ENCODE measurements at places on chromosomes 7 and 10.

DNA sequence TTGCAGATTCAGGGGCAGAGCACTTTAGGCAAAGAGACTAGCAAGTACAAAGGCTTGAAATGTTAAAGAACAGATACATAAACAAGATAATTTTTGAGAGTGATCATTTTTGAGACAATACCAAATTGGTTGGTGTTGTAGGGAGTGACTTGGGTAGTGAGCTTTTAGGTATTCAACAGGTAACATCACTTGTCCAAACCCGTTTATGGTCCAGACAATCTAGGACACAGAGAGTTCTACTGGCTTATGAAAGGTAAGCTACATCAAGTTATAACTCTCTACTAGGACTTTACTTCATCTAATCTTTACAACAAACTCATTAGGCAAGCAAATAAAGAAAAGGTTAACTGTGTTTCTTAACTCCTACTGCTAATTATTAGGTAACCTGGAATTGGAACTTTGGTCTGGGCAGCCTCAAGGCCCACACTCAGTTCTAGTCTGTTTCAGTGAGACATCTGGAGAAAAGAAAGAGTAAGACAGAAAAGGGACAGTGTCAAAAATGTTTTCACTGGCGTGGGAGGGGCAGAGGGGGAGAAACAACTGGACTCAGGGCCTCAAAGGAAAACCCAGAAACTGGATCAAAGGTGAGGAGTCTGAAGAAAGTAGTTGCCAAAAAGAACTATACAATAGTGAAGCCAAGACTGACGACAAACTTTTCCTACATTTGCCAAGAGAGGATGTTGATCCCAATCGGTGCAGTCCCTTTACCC, 39.2 kb downstream of the GNAT3 start:
- no peak for DNase-seq

DNA sequence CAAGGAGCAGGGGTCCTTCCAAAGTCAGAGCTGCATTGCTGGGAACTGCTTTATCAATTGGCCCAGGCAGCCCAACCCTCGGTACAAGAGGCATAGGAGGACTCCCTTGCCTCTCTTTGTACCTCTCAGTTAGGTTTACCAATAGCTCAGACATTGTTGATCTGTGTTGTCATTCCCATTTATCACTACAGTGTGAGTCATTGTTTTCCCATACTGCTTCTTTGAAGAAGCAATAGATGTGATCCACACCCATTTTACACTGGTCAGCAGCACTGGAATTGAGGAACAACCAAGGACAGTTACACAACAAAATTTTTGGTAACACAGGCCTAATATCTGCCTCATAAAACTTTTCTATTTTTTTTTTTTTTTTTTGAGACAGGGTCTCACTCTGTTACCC, 307.2 kb downstream of the SNX13 start:
- no peak for DNase-seq

- DNase-seq = no peak
These were observed 139.9 kb upstream of the DGKB start for GRCh38 chr7:15042285-15043065.

- no peak for DNase-seq
These were observed 36.6 kb downstream of the SHH start for GRCh38 chr7:155775691-155776090.

DNA sequence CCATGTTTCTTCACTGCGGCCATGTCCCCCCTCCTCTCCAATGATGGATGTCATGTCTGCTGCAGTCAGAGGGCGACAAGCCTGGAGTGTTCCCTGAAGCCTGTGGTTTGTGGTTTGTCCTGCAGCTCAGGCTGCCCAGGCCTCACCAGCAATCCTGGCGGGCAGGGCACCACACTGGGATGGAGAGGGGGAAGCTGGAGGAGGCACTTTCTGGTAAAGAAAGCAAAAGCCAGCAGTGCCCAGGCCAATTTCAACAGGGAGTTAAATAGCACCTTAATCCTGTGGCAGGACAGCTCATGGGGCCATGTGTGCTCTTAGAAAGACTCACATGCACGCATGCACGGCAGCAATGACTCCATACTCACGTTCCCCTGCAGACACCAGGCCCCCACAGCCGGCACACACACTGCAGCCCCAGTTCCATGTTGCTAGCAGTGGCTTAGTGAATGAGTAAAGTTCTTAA, 158.3 kb downstream of the EGFR start:
- no peak for DNase-seq

DNA sequence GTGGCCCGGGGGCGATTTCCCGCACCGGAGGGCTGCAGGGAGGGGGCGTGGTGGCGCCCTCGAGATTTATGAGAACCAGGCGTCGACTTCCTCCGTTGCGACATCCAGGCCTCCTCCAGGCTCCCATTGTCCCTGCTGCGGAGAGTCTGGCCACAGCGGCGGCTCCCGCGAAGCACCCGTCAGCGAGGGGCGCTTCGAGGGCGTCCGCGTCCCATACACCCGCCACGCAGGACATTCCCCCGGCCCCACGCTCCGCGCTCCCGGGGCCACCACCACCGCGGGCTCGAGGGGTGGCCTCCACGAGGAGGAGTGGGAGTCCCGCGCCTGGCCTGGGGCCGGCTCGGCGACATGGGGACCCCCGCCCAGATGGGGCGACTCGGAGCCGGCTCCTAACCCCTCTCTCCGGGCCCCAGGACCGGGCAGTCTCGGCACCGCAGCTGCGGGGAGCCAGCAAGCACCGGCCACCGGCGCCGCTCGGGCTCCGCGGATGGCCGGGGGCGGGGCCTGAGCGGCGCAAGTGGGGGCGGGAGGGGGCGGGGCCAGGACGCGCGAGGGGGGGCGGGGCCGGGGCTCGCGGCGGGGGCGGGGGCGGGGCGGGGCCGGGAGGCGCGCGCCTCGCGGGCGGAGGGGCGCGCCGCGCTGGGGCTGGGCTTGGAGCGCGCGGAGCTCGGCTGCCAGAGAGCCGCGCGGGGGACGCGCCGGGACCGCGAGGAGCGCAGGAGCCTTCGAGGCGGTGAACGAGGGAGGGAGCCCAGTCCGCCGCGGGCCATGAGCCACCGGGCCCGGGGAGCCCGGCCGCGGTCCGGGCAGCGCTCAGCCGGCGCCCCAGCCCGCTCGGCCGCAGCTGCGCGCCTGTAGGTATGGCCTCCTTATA, at the start of gene SH2B2:
TSS of gene SH2B2 (plus strand) at position 632 of the 874 bp plus-strand sequence. CDS start 13,683 bp downstream, outside the sequence.
- DNase-seq = no peak

- no peak for DNase-seq
These were observed 32.7 kb upstream of the SRGN start for GRCh38 chr10:69055241-69055640.

DNA sequence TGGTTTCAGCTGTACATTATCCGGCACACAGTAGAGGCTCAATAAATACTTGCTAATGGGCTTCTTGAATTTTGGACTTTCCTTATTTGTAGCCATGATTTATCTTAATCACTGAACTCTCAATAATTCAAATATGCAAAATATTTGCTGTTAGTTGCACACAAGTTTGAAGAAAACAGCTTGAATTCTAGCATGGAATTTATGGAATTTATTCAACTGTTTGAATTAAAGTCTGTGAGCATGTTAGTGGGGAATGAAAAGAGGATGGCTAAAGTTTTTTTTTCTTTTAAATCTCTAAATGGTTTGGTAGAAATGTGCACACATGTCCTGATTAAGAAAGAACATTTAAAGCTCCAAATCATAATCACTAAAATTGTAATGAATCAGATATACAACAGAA, 42.5 kb downstream of the SIRT1 start:
- no peak for DNase-seq

DNA sequence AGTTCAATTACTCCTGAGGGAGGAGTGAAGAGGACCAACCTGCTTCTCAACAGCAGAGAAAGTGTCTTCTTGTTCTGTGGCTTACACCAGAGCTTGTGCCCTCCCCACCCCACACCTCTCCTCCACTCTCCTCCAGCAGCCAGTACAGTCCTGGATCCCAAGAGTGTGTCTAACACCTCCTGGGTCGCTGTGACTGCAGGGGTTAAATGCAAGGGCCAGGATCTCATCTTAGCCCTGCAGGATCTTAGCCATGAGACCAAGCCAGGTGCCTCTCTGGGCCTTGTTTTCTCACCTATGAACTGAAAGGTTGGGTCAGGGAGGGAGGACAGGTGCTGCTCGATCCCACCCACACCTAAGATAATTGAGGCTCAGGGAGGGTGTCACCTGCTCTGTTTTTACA, 34.5 kb upstream of the MSRB2 start:
- no peak for DNase-seq

DNA sequence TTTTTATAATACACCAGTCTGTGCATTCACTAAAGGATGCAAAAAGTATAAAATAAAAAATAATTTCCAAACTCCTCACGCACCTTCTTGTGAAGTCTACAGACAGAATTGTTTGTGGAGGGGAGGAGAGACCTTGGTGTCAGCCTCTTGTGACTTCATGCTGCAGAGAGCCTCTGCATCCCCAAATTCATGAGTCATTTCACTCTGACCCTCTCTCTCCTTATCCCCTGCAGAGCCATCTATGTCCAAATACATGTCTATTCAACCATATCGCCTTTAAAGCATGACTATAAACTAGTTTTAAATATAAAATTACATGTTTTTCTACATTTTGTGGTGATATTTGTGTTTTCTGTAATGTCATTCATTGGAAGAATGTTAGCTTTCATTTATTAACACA, 6.0 kb downstream of the CREB5 start:
- DNase-seq = no peak
